Dermis blood vessel endothelial cell (primary cell): ENCODE measurements at places on chromosomes 11 and 22.
A peak's percentile ranks its signal among the peaks of the same experiment; 100 is the strongest.

- no peak for DNase-seq
Measured at GRCh38 chr11:95720195-95720594, 69.4 kb downstream of the FAM76B start.

DNA sequence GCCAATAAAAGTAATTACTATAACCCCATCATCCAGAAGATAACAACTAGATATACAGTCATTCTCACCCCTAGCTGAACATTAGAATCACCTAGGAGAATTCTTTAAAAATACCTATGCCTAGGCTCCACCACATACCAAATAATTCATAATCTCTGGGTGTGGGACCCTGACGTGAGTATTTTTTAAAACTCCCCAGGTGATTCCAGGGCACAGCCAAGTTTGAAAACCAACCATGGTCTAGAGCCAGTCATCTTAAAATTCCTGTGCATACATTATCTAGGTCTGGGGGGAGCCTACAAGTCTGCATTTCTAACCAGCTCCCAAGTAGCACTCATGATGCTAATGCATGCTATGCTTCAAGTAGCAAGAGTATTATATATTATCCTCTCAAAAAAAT, 281.0 kb upstream of the MTNR1B start:
- DNase-seq = no peak

GRCh38 chr22:17403906-17404305, 34.6 kb downstream of the CECR2 start:
- no peak for DNase-seq

GRCh38 chr11:12531020-12531419, 143.2 kb upstream of the TEAD1 start:
- DNase-seq = no peak

GRCh38 chr22:48780597-48781277, 1046.9 kb downstream of the BRD1 start:
- DNase-seq = no peak

- DNase-seq = no peak
Measured at GRCh38 chr11:692824-693414, 2.1 kb downstream of the DEAF1 start.

- no peak for DNase-seq
Measured at GRCh38 chr11:118838905-118839553, 44.7 kb upstream of the CXCR5 start.

DNA sequence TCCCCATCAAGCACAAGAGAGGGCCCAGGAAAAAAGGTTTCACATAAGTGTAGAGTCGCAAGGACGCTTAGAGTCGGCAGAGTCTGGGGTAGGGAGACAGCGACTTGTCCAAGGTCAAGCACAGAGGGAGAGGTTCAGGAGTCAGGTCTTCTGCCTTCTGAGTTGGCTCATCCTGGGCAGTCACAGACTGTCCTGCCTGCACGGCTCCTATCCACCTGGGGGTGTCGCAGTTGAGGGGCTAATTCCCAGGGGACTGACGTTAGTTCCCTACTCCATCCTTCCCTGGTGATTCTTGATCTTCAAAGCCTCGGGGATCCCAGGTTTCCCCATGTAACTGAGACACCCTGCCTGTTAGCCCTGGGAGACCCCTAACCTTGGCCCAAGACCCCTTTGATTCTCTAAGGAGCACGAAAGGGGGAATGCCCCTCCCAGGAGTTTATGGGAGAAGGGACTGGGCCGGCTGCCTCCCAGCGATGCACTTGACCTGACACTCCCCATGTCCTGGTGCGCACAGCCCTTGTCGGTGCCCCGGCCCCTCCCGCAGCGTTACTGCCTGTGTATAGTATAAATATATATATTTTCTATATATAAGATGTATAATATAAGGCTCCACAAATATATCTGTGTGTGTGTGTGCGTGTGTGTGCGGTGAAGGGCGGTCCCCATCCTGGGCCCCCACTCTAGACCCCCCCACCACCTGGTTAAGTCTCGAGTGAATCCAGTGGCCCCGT, 14.7 kb upstream of the TAB1 start:
- DNase-seq = peak; percentile 45

DNA sequence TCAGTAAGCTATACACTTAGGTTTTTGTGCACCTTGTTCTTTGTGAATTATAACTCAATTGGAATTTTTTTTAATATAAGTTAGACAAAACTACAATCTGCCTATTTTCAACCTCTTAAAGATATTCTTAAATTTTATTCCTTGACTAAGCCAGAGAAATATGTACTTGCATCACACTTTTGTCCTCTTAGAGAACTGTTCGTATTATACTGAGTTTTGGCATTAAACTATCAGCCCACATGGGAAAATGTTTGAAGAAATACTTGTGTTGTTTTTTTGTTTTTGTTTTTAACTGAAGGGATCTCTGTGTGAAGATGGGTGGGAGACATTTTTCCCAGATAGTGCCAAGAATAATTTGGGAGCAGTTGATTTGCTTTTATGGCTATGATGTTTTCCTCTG, 25.3 kb downstream of the CEP295 start:
- DNase-seq = no peak

DNA sequence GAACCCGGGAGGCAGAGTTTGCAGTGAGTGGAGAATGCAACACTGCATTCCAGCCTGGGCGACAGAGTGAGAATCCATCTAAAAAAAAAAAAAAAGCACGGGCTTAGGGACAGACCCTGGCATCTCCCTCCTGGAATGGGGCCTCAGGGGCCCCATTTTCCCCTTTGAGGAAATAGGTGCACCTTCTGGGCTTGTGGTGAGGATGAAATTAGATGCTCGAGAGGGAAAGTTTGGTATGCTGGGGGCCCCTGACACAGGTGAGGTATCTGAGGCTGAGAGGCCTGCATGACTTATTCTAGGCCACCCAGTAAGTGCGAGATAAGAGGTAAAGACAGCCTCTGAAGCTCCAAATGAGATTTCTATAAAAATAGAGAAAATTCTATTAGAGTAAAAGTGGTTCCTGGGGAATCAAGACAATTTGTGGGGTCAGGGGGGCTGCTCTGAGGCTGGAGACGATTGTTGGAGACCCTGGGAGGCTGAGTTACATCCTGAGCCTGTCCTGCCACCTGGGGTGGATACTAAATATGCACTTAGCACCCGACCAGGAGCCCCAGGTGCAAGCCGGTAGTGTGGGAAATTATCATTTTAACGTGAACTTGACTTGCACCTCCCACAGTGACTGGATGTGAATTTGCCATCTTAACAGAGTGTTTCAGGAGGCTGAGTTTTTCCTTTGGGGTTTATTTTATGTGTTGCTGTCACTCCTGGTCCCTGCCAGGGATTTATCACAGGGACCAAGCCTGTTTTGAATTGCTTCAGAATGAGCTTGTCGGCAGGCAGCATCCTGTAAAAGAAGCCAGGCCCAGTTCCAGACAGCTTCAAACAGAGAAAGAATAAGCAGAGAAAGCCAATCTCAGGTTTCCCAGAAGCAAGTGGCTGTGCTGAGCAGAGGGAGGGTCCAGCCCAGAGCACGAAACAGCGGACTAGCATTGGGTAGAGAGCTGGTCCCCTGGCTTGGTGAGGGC, 48.4 kb upstream of the TSKU start:
- no peak for DNase-seq

DNA sequence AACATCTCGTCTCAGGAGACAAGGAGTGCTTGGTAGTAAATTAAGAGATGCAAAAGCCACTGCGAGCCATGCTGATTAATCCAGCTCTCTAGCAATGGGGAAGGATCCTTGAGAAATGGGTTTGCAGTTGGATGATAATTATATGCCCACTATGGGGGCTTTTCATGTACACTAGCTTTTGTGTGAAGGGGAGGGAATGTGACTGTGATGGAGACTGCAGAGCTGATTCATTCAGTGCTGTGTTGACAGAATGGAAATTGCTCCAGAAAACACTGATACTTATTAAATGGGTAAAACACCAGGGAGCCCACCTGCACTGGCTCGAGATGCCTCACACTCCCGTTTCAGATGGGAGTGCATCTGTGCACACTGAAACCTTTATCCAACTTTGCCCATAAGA, 37.0 kb upstream of the KIRREL3 start:
- no peak for DNase-seq

DNA sequence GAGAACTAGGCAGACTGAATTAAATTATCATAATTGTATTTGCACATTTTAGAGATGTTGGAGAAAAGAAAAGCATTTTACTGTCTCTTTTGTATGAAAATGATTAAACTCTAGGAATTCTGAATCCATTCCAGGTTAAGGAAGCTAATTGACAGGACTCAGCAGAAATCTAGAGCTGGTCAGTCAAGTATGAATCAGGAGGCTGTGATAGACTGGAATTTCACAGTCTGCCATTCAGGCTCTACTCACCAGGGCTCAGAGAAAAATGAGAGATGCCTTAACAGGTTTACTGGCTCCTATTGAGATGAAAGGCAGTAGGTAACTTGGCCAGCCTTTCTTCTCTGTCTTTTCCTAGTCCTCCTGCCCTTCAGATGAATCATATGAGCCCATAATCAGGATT, 693.9 kb upstream of the CHORDC1 start:
- DNase-seq = no peak

DNA sequence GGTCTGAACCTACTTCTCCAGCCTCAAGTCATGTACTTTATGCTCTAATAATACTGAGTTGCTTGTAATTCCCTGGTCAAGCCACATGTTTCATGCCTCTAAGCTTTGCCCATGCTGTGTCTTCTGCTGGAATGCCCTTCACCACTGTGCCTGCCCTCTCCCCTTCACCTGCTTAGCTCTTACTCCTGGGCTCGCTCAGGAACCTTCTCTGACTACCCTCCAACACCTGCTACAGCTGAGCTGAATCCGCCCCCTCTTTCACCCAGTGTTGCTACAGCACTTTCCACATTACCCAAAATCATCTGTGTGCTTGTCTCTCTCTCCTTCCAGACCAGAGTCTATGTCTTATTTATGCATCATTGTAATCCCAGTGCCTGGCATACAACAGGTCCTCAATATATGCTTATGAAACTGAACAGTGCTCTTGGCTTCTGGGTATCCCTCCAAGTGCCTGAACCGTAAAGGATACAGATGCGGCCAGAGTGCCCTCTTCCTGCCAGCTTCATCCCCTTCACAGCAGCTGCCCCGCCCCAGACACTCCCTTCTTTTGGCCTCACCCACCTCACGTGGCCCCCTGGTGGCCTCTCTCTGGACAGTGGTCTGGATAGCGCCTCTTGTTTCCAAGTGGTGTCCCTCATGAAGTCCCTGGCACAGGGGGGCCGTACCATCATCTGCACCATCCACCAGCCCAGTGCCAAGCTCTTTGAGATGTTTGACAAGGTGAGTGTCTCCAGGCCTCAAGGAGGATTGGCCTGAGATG, 7.1 kb downstream of the ABCG4 start:
- peak; percentile 33 for DNase-seq

DNA sequence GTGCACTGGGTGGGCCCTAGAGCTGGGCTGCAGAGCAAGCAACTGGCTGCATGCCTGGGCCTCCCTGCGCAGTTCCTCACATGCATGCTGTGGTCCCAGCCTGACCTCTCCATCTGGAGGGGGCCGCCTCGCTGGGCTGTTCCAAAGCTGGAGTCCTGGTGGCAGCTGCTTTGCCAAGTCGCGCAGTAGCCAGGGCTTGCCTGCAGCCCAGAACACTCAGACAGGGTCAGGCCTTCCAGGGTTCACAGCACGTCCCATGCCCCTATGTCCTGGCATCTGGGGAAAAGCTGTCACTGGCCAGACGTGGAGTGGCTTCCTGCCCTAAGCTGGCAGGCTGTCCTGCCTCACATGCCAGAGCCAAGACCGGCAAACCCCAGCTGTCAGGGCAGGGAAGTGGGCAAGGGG, 16.5 kb upstream of the CDC42EP2 start:
- no peak for DNase-seq

DNA sequence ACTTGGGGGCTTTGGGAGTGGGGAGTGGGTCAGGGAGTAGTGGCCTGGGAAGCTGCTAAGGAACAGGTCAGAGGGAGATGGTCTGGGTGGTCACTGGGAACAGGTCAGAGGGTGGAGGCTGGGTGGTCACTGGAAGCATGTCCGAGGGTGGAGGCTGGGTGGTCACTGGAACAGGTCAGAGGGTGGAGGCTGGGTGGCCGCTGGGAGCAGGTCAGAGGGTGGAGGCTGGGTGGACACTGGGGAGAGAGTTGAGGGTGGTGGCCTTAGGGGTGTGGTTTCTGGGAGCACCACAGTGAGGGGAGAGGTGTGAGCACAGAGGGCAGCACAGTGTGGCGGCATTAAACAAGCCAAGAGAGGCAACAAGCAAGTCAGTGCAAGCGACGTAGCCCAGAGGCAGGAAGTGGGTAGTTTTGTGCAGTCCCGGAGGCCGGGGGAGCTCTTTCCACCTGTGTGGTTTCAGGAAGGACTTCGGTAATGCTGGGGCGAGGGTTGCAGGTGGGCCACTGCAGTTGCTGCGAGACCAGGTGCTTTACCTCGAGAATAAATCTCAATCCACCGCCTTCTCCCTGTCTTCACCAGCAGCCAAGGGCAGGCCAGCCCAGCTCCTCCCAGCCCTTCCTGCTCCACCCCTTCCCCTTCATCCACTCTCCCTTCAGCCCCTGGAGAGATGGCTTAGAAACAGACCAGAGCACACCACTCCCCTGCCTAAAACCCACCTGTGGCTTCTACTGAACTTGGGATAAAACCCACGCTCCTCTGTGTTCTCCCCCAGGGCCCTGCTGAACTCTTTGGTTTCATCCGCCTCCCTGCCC, 3.2 kb upstream of the CACNA1I start:
- no peak for DNase-seq

DNA sequence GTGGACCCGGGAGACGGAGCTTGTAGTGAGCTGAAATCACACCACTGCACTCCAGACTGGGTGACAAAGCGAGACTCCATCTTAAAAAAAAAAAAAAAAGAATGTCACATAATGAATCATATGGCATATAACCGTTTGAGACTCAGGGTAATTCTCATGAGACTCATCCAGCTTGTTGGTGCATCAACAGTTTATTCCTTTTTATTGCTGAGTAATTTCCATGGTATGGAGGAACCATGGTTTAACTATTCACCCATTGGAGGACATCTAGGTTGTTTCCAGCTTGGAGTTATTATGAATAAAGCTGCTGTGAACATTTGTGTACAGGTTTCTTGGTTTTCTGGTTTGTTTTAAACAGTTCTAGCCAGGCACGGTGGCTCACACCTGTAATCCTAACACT, 25.3 kb downstream of the PPARA start:
- no peak for DNase-seq

- no peak for DNase-seq
Measured at GRCh38 chr11:43467958-43468357, 109.2 kb downstream of the TTC17 start.

DNA sequence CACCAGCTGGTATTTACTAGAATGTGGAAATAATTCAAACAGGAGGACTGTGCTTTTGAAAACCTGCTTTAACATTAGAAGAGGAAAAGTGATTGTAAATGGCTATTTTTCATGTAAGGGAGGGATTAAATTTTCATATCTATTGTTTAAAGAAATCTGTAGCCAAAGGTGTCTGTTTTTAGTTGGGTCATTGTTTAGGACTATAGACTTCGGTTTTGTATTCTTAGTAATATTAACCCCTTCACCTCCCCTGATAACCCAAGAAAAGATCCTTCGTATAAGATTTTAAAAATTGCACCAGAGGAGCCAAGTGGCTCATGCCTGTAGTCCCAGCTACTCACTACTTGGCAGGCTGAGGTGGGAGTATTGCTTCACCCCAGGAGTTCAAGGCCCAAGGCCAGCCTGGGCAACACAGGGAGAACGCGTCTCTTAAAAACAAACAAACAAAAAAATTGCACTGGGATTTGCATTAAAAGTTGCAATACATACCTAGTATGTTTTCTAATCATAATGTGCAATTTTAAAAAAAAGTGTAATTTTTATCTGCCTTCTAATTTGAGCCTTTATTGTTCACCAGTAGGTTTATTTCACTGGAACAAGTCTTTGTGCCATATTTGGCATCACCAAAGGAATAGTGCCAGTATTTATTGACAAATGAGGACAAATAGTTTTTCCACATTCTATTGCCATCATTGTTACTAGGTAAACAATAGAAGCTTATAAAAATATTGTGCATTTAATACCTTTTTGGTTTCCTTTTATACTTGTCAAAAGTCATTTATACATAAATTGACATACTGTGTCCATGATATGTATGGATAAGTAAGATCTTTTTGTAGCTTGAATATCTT, 34.3 kb downstream of the MTMR3 start:
- DNase-seq = no peak
